Neural crest cell (in vitro differentiated cells): ENCODE measurements at places on chromosomes 13 and 19.

DNA sequence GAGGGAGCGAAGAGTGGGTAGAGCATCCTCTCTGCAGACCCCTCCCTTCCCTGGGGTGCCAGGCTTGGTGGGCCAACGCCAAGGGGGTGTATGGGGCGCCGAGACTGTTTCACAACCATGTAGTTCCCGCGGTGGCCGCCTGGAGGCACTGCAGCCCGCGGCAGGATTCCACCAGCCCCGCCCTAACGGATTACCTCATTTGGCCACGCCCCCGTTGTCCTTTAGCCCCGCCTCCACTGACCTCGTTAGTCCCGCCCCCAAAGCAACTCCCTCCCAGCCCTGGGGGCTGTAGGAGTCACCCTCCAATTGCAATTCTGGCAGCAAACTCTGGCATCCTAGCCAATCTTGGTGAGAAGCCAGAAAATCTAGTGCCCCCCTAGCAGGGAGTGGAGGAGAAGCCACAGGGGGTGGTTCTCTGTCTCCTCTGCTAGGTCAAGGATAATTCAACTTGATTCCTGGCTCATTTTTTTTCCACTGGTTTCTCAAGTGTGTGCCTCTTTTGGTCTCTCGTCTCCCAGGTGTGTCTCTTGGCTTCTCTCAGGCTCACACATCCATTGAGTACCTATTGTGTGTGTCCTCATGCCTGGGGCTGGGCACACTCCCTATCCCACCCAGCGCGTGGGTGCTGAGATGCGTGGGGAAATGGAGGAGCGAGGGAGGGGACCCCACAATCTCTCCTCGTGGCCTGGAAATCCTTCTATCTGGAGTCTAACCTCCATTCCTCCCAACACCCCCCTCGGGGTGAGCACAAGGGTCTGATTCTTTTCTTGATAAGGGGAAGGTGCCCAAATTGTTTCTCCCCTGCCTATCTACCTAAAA, 2.0 kb downstream of the OLFM2 start:
- peak; percentile 95 for DNase-seq

DNA sequence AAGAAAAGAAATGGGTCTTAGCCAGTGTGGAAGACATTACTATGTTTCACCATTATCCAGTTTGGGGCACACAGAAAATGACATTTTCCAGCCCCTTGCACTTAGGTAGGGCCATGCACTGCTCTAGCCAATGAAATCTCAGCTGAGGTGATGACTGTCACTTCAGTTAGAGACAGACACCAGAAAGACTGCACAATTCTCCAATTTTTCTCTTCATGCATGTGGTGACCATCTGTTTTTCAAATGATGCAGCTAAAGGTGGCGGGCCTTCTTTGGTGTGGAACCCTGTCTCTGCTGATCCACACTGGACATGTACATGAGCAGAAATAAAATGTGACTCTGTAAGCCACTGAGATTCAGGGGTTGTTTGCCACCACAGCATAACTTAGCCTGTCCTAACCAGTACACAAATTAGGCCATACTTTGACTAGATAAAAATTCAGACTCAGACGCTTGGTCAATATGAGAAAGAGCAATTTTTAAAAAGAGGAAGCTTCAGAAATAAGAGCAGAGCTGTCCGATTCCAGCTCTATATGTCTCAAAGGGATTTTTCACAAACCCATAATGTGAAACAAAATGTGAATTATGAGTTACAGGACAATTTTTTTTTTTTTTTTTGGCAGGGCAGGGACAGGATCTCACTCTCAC, 6.7 kb downstream of the ZNF565 start:
- DNase-seq: no peak

DNA sequence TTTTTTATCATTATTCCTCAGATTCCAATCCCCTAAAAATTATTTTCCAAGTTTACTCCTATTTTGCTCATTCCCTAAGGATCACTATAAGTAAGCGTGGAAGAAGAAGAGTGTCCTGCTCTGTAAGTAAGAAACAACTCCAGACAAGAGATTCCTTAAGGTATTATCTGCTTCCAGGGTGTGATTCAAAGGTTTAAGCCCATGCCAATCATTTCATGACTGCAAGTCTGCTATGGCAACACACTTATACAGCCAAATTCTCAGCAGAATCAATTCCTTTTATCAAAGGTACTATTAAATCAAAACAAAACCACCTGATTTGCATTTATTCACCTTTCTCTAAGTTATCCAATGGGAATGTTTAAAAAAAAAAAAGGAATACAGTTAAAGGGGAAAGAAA, 43.7 kb downstream of the FOXO1 start:
- DNase-seq: no peak

DNA sequence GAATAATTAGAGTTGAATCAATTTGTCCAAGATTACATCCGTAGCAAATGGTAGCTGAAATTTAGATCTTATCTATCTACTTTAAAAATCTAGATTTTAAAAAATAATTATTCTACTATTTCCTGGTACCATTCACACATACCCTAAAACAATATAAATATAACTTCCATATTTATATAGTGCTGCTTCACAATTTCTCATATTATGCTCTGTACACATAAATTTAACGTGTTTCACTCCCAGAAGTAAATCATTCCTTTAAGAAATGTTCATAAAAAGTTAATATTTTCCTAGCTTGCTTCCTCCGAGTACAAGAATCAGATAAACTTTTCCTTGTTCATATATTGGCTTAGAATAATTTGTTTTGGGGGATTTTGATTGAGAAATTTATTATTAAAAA, 857.0 kb upstream of the SPRY2 start:
- DNase-seq: no peak

- DNase-seq: no peak
Observed at GRCh38 chr13:19681517-19681916, 48.1 kb downstream of the MPHOSPH8 start.

GRCh38 chr19:41657157-41657556, 30.3 kb upstream of the CEACAM4 start:
- DNase-seq: no peak

GRCh38 chr19:4399812-4400134, 574 bp downstream of the SH3GL1 start:
- no peak for DNase-seq

DNA sequence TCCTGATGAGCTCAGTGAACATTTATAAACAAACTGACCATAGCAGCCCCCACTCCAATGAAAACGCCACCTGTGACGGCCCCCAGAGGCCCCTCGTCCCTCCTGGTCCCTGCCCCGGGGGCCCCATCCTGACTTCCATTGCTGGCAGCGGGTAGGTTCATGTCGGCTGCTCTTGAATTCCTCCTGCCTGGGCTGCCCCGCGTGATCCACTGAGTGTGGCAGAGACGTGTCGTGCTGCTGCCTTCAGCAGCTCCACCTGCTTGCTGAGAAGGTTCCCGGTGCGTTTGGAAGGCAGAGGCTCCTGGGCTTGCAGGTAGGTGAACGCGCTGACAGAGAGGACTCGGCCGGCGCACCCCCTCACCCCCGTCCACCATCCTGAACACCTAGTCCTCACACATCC, 11.6 kb downstream of the C2CD4C start:
- DNase-seq: no peak

GRCh38 chr19:6060600-6061375, 49.5 kb downstream of the RFX2 start:
- DNase-seq: no peak

GRCh38 chr13:34772881-34773280, 169.2 kb upstream of the NBEA start:
- DNase-seq: no peak

- DNase-seq: no peak
Observed at GRCh38 chr13:110324026-110324749, 17.1 kb downstream of the COL4A2 start.

- DNase-seq: no peak
Observed at GRCh38 chr13:22176968-22177520, 506.2 kb downstream of the FGF9 start.

DNA sequence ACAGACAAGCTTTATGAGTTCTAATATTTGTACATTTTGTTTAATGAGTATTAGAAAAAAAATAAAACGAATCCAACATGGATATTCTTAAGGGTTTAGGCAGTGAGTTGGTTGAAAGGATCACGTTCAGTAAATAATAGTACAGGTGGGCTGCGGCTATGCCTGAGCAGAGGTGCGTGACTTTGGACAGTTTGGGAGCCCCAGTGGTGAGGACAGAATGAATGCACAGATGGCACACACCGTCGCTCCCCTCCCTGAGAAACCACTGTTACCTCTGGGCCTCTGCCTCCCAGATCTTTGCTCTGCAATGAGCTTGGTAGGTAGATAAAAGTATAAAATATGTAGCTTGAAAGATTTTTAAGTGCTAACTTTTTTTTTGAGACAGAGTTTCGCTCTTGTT, 153.3 kb downstream of the SIPA1L3 start:
- DNase-seq: no peak

GRCh38 chr19:37987356-37988332, 80.6 kb downstream of the SIPA1L3 start:
- DNase-seq: no peak

- DNase-seq: no peak
Observed at GRCh38 chr13:51539887-51540286, 44.4 kb upstream of the WDFY2 start.

GRCh38 chr19:55015126-55015525, 22.9 kb downstream of the GP6 start:
- DNase-seq: no peak

- no peak for DNase-seq
Observed at GRCh38 chr19:3387645-3388589, 21.5 kb downstream of the NFIC start.

- no peak for DNase-seq
Observed at GRCh38 chr13:46372071-46372470, 15.0 kb downstream of the RUBCNL start.

- no peak for DNase-seq
Observed at GRCh38 chr19:18975011-18975410, 34.0 kb upstream of the HOMER3 start.
